ENCODE measurements at places on chromosomes 1 and 21.

DNA sequence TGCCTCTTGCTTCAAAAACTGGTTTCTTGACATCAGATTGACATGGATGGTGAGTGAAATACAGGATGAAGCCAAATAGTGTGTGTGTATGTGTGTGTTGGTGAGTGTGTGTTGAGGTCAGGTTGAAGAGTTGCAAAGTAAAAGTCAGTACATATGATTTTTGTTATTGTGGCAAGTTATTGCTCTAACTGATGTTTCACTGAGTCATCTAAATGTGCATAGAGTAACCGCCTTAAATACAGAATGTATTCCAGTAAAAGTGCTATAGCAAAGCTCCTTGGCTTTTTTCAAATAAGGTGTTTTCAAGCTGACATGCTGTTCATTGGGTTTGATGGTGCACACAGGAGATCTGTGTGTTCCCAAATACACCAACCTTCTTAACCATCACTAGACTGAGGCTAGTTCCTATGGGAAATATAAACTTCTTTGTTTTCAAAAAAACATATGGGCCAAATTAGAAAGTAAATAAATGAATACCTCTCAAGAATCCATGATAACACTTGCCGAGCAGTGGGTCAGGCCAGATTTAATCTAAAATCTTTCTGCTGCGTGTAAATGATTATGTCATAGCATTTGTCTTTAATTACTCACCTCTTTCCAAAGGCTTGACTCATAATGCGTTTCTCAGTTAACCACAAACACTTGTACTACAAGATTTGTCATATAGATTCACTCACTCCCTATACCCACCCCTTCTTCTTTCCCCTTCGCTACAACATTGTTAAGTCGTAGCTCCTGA lies 151.1 kb downstream of the LYPLAL1 start:
- peak; percentile 94 for DNase-seq

GRCh38 chr1:15758953-15759661 lies 512 bp downstream of the FBLIM1 start:
- peak; percentile 31 for DNase-seq

DNA sequence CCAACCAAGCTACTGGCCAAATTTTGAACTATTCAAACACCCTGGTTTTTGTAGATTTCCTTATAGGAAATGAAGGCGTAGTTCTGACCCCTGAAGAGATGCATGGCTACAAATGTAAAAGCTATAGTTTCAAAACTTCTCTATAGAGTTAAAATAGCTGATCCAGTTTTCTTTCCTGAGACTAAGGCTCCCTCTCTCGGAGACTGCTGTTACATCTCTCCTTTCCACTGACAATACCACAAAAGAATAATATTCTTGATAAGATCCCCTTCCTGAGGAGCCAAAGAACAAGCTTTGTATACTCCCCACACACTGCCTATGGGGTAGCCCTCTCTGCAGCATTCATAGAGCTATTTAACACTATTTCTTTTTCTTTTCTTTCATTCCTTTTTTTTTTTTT lies 6.7 kb upstream of the CFAP126 start:
- peak; percentile 6 for DNase-seq

DNA sequence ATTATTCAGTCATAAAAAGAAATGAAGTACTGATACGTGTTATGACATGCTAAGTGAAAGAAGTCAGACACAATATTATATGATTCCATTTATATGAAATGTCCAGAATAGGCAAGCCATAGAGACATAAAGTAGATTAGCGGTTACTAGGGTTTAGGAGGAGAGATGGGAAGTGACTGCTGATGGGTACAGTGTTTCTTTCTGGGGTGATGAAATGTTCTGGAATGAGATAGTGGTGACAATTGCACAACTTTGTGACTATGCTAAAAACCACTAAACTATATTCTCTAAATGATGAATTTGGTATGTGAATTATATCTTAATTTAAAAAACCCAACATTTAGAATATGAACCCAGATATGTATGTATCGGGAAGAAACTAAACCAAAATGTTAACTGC lies 27.6 kb downstream of the IPP start:
- DNase-seq: peak; percentile 75

- no peak for DNase-seq
Measured at GRCh38 chr1:215583185-215583749, 16.2 kb downstream of the KCTD3 start.

DNA sequence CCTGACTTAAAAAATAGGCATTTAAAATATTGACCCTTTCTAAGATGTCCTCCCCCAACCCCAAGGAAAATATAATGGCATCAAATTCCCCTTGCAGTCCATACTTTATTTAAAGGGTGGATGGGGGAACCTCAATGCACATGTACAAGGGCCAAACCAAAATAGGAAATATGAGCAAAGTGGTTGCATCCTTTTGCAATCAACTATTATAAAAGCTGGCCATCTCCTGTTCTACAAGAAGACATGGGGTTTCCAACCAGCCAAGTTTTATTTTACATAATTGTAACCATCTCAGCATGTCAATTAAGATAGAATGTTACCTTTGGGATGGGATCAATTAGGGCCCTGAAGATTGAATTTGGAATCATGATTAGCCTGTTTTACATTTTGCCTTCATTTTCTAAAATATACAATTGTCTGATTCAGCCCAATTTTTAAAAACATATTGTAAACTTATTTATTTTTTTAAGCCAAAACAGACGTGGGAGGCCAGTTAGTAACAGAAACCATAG lies 146.7 kb upstream of the NFIA start:
- no peak for DNase-seq

DNA sequence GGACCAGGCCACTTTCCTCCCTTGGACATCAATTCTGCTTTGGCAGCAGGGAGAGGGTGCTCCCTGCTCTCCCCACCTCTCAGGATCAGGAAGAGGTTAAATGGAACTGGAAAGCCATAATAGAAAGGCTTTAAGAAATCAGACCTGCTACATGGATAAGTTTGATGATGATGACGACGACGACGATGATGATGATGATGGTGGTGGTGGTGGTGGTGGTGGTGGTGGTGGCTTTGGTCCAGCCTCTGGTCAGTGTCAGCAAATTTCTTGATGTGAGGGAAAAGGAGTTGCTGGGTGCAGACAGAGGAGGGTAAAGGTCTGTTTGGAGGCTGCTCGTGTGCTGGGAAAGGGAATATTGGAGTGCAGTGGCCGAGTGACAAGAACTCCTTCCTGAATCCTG lies 36.8 kb downstream of the VWA5B1 start:
- no peak for DNase-seq

DNA sequence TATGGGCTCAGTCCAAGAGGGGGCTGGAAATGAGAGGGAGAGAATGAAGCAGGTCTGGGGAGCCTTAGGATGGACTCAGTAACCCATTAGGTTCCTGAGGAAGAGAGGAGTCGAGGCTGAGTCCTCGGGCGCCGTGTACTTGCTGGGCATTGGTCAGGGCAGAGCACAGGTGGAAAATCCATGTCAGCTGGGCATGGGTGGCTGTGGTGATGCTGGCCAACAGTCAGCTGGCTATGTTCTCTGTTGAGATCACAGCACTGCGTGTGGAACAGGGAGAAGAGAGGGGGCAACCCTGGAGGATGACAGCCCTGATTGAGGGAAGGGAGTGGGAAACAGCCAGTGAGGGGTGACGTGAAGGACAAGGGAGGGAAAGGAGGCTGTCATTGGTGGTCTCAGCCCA lies 43.1 kb upstream of the CLSTN1 start:
- DNase-seq: no peak

DNA sequence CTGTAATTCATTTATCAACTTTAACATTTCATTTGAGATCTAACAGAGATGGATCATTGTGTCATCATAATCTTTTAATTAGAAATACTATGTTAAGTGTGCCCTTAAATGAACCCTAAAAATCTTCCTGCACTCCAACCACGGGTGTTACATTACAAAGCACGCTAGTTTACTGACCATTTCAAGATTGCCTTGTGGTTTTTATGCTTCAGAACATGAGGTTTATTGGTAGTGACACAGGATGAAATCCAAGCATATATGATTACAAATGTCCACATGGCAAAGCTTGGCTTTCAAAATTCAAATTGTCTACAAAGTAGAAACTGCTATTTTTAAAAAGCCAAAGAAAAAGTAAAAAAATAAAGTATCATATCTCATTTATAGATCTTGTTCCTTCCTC lies 190.4 kb upstream of the USP25 start:
- DNase-seq: no peak

DNA sequence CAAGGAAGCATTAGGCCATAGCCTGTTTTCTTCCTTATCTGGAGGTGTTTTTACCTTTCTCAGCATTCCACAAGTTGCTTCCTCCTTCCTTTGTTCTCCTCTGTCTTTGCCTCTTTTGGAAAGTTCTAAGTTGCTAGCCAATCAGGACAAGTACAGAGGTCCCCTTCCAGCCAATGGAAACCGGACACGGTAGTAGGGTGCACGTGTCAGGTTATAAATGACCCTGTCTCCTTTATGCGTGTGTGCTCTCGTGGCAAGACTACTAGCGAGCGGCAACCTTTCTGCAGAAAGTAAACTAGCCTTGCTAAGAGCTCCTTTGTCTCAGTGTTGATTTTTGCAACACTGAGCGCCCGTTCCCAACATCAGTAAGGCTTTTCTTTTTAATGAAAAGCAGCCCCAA lies 1.5 kb upstream of the ACADM start:
- DNase-seq: no peak

GRCh38 chr1:22949822-22950331 lies 22.8 kb downstream of the LACTBL1 start:
- DNase-seq: no peak

GRCh38 chr1:117653732-117654492 lies 48.1 kb downstream of the TENT5C start:
- DNase-seq: no peak

DNA sequence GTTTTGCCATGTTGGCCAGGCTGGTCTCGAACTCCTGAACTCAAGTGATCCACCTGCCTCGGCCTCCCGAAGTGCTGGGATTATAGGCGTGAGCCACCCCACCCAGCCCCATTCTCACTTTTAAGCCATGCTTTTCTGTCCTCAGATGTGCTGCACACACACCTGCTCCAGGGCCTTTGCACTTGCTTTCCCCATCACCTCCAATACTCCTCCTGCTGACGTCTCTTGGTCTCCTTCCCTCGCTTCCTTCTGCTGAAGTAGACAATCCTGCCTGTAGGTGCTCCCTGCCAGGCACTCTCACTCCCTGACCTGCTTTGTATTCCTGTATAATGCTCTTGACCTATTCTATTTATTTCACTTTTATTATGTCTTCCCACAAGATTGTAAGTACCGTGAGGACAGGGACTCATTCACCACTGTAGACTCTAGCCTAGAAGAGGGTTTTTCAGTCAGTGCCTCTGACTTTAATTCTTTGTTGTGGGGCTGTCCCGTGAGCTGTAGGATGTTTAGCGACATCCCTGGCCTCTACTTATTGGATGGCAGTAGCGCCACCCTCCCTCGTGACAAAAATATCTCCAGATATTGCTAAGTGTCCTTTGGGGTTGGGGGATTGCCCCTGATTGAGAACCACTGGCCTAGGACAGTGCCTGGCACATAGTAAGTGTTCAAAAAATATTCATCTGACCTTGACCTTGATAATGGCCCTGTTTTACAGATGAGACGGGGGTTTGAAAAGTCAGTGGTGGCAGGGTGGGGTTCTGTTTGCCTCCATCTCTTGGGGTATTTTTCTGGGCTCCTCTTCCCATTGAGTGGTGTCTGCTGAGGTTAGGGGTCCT lies 4.6 kb downstream of the TNFRSF1B start:
- DNase-seq: no peak

- DNase-seq: no peak
Measured at GRCh38 chr1:94119796-94120569, 965 bp downstream of the ABCA4 start.

DNA sequence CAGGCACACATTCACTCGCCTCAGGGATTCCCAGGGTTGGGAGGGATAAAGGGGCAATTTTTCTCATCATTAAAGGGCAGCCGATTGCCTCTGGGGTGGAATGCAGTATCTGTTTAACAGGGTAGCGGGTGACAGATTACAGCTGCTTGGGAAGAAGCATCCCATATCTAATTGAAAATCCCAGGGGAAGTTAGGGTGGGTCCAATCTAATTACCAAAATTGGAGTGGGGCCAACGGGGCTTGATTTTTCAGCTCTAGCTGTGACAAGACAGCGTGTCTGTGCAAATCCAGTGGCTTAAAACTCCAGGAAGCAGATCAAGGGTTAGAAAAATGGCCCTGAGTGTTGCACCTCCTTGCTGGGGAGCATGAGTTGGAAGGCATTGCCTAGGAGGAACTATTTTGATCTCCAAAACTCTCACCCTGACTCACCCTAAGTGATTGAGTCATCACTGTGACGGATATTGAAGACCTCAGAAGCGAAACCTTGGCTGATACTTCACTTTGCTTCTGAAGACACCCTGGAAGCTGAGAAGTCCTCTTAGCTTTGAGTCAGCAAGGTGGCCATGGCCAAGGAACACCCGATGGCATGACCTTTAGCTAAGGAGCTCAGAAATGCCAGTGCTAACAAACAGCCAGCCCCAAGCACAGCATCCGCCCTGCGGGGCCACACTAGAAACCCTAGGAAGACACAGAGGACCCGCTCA lies 46.0 kb downstream of the GRHL3 start:
- DNase-seq: peak; percentile 83

DNA sequence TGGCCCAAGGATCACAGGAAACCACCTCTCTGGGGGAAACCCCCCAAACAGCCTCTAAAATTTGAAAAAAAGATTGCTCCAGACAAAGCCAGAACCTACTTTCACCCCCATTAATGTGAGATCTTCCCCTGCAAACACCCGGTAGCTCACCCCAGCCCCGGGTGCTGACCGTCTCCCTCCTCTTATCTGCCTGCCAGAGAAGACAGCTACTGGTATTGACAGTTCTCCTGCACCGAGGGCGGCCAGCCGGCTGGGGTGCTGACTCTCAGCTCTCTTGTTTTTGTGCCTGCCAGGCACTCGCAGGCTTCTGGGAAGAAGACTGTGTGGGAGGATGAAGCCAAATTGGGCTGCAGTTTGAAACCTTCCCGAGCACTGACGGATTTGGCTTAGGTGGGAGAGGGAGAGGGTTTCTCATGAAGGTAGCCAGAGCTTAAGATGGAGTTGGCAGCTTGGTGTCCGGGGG lies 48.2 kb downstream of the RASSF5 start:
- DNase-seq: no peak

DNA sequence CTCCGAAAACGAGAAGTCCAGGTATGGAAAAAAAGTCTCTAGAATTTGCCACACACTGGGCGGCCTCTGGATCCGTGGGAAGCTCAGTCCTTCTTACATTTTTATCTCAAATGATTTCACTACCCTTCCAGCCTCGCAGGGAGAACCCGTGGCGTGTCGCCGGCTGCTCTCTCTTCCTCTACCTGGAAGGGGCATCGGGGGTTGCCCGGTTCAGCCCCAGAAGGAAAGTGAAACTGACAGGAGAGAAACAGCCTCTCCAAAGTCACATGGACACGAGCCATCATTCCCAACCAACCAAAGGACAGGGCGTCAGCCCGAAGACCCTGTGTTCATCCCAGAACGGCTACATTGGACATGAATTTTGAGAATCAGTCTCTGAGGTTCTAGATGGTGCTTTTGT lies 182.5 kb downstream of the ADSS2 start:
- DNase-seq: no peak

Measured in fibroblast of skin of scalp (primary cell).